ENCODE measurements at places on chromosomes 5 and 9. TPM values are rescaled to one million over a fixed set of nuclear protein-coding genes. Genes with fewer than 3 reads are reported as not detected.

- H3K4me3 ChIP-seq = no peak overlapping the region
- H3K27me3 ChIP-seq = no peaks in the 10 kb centered on the region
- H3K27ac ChIP-seq = peak overlapping the region; percentile 66
- peaks cover 40% of the 10 kb centered on the region for H3K4me1 ChIP-seq
- DNase-seq = no peak
Observed at GRCh38 chr5:132688536-132689339, 14.9 kb downstream of the IL4 start.

DNA sequence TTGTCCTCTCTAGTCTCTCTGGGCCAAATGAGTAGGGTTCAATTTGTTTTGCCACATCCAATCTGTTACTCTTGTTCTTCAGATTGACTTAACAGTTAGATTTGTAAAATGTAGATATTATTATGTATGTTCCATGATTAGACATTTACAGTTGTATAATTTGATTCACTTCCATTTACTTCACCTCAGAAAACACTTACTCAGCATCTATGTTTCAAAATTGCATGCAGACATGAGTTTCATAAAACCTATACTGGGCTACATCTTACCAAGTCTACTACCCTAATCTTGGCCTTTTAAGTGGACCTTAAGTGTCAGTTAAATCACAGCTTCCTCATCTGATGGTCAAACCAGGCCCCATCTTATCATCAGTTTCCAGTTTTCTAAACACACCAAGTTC lies 1181.2 kb upstream of the CDH9 start:
- no peak overlapping the region for H3K27ac ChIP-seq
- H3K36me3 ChIP-seq = no peaks in the 10 kb centered on the region
- DNase-seq = no peak
- H3K4me1 ChIP-seq = peaks cover 4% of the 10 kb centered on the region
- H3K27me3 ChIP-seq = no peaks in the 10 kb centered on the region

GRCh38 chr5:180649297-180650039 lies at the start of gene FLT4:
TSS of gene FLT4 (minus strand) at chr5:180649600. CDS start at chr5:180649545, 55 bp downstream.
- peak within 1 kb of the TSS; percentile 79 for H3K4me3 ChIP-seq
- H3K36me3 ChIP-seq = no peaks in the 10 kb centered on the region
- peak; percentile 21 for DNase-seq

- no peak overlapping the region for H3K27ac ChIP-seq
- H3K36me3 ChIP-seq = no peaks in the 10 kb centered on the region
- no peaks in the 10 kb centered on the region for H3K4me1 ChIP-seq
- DNase-seq = no peak
- peaks cover 15% of the 10 kb centered on the region for H3K27me3 ChIP-seq
- no peak overlapping the region for H3K4me3 ChIP-seq
Observed at GRCh38 chr5:13985731-13986418, 41.4 kb upstream of the DNAH5 start.

GRCh38 chr9:114261987-114262386 lies 60.9 kb upstream of the ORM1 start:
- no peaks in the 10 kb centered on the region for H3K27me3 ChIP-seq
- DNase-seq = no peak
- no peak overlapping the region for H3K4me3 ChIP-seq
- no peaks in the 10 kb centered on the region for H3K4me1 ChIP-seq

- H3K27ac ChIP-seq = peak overlapping the region; percentile 84
- peaks cover 39% of the 10 kb centered on the region for H3K36me3 ChIP-seq
- H3K4me3 ChIP-seq = peak overlapping the region; percentile 88
- H3K4me1 ChIP-seq = peaks cover 73% of the 10 kb centered on the region
- no peaks in the 10 kb centered on the region for H3K27me3 ChIP-seq
Observed at GRCh38 chr5:151222054-151222789, 1.7 kb downstream of the CCDC69 start.

DNA sequence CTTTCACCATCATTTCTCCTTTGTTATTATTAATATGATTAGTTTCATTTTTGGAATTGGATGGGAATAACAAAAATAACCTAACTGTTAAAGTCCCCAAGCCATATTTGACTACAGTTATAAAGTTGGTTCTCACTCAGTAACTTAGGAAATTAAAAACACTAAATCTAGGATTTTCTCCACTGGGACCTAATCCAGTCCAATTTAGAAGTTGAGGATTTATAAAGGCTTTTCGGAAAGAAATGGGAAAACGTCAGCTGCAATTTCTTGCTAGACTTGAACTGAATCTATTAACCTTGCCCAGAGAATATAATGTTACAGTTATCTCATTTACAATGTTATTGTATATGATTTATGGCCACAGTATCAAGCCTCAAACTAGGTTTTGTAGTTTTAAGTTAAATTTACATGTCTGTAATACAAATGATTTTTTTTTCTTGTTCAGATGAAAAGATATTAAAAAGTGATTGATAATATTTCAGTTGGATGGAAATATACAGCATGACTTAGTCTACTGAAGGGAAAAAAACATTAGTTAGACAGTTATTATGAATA lies 524.3 kb upstream of the GRAMD2B start:
- no peak for DNase-seq
- no peak overlapping the region for H3K4me3 ChIP-seq
- H3K4me1 ChIP-seq = no peaks in the 10 kb centered on the region
- H3K27me3 ChIP-seq = no peaks in the 10 kb centered on the region
- no peak overlapping the region for H3K27ac ChIP-seq
- no peaks in the 10 kb centered on the region for H3K36me3 ChIP-seq

GRCh38 chr5:160473681-160474080 lies 52.0 kb downstream of the PTTG1 start:
- H3K27ac ChIP-seq = peak overlapping the region; percentile 43
- H3K36me3 ChIP-seq = peaks cover 80% of the 10 kb centered on the region
- DNase-seq = no peak
- peak overlapping the region; percentile 46 for H3K4me3 ChIP-seq
- H3K27me3 ChIP-seq = no peaks in the 10 kb centered on the region
- H3K4me1 ChIP-seq = peaks cover 58% of the 10 kb centered on the region

DNA sequence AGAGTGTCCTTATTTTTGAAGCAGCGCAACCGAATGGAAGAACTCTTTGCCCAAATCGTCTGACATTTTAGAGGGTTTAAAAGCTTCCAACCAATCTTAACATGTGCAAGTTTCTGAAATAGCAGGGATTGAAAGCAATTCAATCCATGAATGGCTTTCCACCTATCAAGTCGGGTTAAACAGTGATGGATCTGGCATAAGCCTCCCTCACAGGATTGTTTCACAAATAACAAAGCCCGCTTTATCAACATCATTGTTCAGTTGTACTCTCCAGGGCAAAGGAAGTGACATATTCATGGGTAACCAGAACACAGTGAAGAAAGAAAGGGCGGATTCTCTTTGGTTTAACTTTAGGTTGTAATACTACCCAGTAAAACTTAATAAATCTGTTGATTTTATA lies 497.3 kb downstream of the MTRR start:
- DNase-seq = no peak
- no peak overlapping the region for H3K27ac ChIP-seq
- H3K36me3 ChIP-seq = no peaks in the 10 kb centered on the region
- no peak overlapping the region for H3K4me3 ChIP-seq
- peaks cover 3% of the 10 kb centered on the region for H3K27me3 ChIP-seq

GRCh38 chr9:87119328-87119881 lies 172.1 kb upstream of the GAS1 start:
- H3K36me3 ChIP-seq = no peaks in the 10 kb centered on the region
- DNase-seq = no peak
- H3K27ac ChIP-seq = no peak overlapping the region
- H3K4me3 ChIP-seq = no peak overlapping the region
- H3K4me1 ChIP-seq = peaks cover 9% of the 10 kb centered on the region

Gene OR1J2
- 0.23 TPM for total RNA-seq

Gene SLCO4C1
- total RNA-seq = 0.24 TPM
